Stimulated activated CD8-positive, alpha-beta memory T cell treated with anti-CD3 and anti-CD28 coated beads, Interleukin-4, amount 100 ng/mL, for 1 hour (primary cell): ENCODE measurements at places on chromosomes 3 and 15.

DNA sequence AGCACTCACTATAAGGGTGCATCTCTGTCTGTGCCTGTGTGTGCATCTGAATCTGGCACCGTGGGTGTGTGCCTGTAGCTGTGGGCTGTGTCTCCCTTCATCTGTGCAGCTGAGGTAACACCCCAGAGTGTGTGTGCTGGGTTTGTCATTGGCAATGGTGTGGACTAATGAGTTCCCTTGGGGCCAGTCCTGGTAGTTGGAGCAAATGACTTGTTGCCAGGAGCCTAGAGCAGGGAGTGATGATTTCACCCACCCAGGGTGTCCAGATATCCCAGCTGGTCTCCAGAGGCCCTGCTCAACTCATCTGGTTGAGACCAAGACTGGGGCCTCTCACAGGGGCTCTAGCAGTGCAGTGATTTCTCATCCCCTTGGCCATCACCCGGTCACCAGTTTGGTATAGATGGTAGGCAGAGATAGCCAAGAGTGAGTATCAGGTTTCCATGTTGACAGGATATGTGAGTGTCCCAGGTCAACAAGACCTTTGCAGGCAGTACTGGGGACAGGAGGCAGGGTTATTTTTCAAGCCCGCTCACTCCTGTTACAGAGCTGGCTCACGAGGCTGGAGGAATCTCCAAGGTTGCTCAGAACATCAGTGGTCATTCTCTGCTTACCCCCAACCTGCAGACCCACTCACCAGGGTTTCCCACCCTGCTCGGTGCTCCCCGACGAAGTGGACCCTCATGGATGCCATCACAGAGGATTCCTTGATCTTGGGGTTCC is 4.1 kb upstream of the HDAC11 start:
- DNase-seq = no peak

DNA sequence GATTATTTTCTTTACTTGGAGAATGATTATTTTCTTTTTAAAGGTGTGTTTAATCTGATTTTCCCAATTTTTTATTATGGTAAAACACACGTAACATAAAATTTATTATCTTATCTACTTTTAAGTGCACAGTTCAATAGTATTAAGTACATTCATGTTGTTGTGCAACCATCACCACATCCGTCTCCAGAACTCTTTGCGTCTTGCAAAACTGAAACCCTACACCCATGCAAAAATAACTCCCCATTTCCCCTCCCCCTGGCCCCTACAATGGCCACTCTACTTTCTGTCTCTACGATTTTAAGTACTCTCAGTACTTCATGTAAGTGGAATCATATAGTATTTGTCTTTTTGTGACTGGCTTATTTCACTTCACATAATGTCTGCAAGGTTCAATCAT is 230.7 kb downstream of the SATB1 start:
- DNase-seq = no peak

- DNase-seq = no peak
Observed at GRCh38 chr3:104907507-104907906, 459.2 kb upstream of the ALCAM start.

- DNase-seq = no peak
Observed at GRCh38 chr3:104132566-104133403, 1233.9 kb upstream of the ALCAM start.

DNA sequence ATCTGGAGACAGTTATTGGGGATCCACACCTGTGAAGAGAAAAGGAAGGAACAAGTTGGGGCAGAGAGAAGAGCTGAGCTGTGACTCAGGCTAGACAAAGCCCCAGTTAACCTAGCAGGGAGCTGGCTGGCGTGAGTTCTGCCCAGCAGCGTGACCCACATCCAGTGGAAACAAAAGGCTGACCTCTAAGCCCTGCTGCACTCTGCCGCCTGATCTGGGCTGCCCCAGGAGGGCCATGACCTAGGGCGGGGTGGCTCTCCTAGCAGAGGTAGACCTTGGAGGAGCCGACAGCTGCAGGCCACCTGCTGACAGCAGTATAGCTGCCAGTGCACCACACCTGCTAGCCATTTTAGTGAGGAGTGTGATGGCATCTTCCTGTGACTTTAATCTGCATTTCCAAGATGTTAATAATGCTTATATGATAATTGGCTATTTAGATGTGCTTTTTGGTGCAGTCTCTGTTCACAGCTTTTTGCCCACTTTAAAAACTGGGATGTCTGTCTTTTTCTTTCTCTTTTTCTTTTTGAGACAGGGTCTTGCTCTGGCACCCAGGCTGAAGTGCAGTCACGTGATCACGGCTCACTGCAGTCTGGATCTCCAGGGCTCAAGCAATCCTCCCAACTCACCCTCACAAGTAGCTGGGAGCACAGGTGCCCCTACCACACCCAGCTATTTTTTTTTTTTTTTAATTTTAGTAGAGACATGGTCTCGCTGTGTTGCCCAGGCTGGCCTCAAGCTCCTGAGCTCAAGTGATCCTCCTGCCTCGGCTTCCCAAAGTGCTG is 78.1 kb downstream of the LSM3 start:
- DNase-seq = no peak

DNA sequence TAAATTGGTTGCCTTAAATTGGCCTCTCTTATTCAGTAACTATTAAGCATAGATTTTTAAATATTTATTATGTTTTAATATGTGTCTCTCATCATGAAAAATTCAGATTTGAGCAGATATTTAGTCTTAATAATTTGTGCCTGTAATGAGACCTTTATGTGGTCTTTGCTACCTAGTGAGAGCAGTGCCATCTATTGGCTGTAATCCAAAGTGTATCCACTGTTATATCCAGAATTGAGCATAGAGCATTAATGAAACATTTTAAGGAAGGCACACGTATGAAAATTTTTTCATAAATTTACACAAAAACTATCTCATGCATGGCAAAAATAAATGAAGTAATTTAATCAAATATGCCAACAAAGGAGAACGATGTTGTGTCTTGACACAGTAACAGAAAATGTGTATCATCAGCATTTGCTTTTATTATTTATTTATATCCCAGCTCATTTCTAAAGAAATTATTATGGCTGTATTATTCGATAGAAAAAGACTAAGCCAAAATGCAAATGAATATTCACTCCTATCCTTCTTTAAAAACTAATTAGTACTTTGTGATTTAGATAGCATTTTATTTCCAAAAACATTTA is 203.5 kb downstream of the RSRC1 start:
- DNase-seq = no peak

GRCh38 chr15:93072411-93073394 is 16.3 kb downstream of the RGMA start:
- no peak for DNase-seq

GRCh38 chr15:80489030-80489594 is 84.9 kb downstream of the ARNT2 start:
- no peak for DNase-seq

DNA sequence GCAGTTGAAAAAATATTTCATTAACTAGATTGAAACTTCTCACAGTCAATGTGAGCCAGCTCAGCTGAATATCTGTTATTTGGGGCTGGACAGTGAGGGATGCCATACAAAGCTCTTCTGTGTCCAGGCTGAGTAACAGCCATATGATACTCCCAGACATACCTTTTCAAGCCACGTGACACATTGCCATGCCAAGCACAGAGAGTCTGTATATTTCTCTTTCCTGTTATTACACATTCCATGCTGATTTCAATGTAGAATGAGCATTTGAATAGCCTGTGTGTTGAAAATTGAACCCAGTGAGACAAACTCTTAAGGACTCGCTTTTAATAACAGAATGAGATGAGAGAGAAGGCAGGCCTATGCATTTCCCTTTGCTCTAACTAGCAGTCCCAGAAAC is 334.7 kb upstream of the RASGRP1 start:
- no peak for DNase-seq
